Astrocyte (in vitro differentiated cells and primary cell): ENCODE measurements at places on chromosomes 6 and 20.

DNA sequence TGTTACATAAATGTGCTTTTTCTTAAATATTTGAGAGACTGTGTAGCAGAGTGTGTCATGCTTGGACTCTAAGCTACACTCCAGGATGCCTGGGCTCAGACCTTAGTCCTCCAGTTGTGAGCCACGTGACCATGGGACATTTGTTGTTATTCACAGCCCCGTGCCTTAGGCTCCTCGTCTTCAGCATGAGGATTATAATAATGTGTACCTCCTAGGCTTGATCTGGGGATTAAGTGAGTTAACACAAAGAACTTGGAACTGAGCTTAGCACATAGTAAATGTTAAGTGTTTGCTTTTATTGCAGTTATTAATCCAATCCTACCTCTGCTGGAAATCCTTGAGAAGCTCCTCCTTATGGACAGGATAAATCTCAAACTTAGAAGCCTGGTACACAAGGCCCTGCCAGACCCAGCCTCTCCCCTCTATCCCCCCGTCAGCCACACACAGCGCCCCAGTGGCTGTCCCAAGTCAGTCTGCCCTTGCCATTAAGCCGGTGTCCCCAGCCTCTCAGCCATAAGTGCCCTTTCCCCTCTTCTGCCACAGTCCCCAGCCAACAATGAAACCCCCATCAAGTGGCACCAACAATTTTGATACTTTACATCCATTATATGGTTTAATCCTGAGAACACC, 177.5 kb downstream of the TMEM242 start:
- DNase-seq, result no peak

GRCh38 chr6:150238336-150238741, 95.5 kb downstream of the PPP1R14C start:
- no peak for DNase-seq

DNA sequence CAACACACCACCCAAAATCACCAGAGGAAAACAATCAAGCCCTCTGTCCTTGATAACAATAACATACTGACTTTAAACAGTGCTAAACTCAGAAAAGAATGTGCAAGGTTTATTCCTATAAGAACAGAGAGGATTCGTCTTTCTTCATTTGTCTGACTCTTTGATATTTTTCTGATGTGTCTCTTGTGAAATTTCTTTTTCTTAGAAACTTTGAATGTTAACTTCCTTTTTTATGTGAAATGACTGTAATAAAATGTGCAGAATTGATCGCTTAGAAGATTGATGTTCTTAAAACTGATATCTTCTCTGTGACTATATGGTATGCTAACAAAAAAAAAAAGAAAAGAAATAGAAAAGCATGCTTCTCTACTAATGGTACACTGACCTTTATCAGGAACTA, 947.4 kb upstream of the CITED2 start:
- no peak for DNase-seq

DNA sequence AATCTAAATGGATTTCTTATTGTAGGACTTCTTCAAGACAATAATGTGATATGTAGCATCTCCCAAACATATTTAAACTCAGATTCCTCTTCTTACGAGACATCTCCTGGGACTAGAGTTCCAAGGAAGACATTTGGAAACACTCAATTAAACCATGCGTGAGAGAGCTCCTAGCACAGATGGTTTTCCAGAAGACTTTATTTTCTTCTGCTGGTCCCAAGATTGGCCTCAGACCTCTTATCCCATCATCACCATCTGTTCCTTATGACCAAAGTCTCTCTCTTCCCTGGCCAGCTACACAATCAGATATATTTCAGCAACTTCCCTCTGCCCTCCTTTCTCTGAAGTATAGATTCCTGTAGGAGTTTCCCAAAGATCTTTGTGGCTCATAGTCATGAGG, 93.2 kb upstream of the JARID2 start:
- DNase-seq, result no peak

GRCh38 chr6:2460216-2460745, 214.9 kb upstream of the GMDS start:
- peak; percentile 40 for DNase-seq

GRCh38 chr6:35742842-35743241, 6.0 kb downstream of the ARMC12 start:
- DNase-seq, result no peak

DNA sequence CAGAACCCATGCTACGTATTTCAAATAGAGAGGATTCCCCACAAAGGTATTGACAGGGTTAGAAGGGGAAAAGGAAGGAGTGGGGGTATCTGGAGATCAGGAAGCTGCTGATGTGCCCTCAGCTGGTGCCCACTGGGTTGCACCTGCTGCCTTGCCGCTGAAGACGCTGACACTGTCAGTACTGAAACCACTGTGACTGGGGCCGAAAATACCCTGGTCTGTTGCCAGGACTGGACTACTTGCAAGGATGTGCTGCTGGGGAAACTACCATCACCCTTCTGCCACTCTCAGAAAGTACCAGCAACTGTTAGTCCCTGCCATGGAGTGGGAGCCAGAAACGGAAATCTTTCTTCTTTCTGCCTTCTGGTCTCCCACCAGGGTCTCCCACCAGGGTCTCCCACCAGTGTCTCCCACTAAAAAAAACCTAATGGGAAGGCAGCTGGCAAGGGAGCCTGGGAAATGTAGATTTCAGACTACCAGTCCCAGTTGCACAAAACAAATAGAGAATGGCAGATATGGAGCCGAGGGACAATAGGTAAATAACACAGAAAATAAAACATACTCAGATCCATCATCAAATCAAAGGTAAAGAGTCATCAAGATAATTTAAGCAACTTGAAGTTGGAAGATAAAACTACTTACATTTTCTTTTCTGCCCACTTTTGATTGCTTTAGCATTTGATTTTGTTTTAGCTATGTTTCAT, 204.8 kb downstream of the TPBG start:
- no peak for DNase-seq
